NCI-H2081 (cell line): ENCODE measurements at places on chromosomes 7 and 10.
A peak's percentile ranks its signal among the peaks of the same experiment; 100 is the strongest.

DNA sequence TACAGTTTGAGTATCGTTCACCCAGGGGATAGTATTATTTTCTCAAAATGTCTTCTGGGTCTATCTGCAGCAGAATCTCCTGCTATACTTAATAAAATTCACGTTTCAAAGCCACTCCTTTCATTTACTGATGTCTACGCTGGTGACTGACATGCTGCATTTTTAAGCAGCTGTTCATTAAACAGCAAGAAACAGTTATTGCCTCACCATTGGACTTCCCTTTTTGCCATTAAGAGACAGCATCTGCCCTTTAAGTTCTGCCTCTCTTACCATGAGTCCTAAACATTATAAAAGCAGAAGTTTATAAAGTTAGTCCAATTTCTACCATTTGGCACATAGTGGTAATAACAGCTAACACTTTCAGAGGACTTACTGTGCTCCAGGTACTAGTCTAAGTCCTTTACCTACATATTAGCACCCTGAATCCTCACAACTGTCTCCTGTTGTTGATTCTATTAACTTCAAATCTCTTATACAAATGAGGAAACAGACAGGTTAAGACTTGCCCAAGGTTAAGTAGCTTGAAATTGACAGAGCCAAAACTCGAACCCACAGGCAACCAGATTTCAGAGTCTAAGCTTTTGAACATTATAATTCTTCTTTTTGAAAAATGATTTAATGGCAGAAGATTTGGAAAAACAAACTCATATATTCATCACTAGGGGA is 169.5 kb downstream of the SNX13 start:
- DNase-seq, result no peak

DNA sequence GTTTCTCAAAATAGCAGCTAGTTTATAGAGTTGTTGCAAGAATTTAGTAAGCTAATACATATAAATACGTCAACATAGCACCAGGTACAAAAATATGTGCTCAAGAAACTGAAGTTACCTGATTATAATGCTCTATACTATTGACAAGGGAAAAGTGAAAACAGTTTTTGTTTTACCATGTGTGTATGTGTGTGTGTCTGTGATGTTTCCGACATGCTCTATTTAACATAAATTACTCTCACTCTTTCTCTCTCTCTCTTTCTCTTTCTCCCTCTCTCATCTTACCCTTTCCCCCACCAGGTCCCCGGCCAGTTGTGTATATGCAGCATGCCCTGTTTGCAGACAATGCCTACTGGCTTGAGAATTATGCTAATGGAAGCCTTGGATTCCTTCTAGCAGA is 4.3 kb downstream of the LIPN start:
- DNase-seq, result no peak

- DNase-seq, result no peak
Observed at GRCh38 chr7:91771394-91771793, 109.1 kb downstream of the MTERF1 start.

DNA sequence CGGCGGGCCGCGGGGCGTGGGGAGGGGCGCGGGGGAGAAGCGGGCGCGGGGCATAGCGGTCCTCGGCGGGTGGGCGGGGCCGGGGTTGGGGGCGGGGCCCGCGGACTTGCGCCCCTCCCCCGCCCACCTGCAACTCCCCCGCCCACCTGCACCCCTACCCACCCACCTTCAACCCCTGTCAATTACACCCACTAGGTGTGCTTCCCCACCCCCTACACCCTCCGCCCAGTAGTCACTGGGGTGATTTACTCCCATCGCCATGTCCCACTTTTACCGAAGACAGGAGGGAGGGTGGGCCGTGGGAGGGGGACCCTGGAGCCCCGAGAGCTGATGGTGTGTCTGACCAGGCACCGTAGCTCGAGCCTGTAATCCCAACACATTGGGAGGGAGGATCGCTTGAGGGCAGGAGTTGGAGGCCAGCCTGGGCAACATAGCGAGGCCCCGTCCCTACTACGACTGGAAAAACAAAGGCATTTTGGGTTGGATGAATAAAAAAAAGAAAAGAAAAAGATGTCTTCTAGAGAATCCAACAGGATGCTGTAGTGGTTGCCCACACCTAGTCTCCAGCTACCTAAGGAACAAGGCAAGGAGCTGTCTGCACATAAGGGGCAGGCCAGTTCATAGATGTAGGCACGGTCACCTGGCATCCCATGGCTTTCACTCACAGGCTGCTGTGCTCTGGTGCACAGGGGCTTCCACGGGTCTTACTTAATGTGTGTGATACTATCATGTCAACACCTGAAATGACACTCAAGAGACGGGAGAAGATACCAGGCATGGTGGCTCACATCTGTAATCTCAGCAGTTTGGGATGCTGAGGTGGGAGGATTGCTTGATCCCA is 761 bp downstream of the KCTD7 start:
- DNase-seq, result peak; percentile 41

DNA sequence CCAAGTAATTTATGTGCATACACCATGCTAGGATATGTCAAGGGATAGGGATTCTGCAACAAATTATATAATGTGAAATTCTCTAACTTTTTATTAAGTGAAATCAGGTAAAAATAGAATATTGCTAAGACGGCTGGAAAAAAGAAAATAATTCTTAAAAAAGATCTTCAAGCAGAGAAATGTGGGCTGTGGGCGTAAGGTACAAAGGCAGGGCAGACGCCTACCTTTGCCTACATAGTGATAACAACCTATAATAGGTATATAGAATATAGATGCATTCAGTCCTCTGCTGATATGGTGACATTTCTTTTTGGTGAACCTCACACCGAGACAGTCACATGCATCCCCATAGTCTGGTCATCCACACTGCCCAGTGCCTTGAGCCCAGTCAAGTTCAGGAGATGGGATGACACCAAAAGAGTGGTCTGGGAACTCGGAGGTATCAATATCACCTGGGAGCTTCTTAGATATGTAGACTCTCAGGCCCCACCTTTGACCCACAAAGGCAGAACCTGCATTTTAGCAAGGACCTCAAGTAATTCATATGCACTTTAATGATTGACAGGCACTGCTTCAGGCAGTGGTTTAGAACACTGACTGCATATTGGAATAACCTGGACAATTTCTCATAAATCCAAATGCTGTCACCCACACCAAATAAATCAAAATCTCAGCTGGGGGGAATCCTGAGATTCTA is 57.5 kb upstream of the ARL4A start:
- DNase-seq, result no peak

DNA sequence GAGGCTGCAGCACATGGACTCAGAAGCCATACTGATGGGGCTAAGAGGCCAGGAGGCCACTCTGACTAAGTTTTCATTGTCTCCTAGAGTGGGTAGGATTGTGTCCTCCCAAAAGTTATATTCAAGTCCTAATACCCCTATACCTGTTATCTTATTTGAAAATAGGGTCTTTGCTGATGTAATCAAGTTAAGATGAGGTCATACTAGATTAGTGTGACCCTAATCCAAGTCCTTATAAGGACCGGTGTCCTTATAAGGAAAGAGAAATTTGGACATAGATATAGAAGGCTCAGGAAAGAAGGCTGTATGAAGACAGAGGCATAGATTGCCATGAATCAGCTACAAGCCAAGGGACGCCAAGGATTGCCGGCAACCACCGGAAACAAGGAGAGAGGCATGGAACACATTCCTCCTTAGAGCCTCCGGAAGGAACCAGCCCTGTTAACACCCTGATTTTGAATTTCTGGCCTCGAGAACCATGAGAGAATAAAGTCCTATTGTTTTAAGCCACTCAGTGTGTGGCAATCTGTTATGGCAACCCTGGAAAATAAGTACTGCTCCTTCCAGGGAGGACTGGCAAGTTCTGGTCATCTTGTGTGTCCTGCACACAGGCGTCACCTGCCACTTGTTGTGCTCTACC is 157.0 kb downstream of the EMX2 start:
- DNase-seq, result no peak

GRCh38 chr7:30548845-30549244 is 44.2 kb upstream of the GGCT start:
- DNase-seq, result peak; percentile 91

DNA sequence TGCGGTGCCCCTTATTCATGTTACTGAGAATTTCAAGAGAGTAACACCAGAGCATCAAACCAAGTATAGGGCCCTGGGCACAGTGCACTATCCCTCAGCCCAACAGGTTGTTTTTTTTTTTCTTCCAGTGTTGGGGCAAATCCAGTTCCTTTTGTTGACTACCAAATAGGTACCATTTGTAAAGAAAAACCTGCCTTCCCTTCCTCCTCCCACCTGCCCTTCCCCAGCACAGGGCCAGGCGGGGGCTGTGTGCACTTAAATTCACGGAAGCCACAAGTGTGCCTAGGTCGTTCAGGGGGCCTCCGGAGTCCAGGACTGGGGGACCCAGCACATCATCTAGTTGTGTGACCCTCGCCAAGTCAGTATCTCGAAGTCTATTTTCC is 595 bp upstream of the SFXN4 start:
- no peak for DNase-seq

GRCh38 chr7:146355216-146355615 is 238.6 kb downstream of the CNTNAP2 start:
- DNase-seq, result no peak

DNA sequence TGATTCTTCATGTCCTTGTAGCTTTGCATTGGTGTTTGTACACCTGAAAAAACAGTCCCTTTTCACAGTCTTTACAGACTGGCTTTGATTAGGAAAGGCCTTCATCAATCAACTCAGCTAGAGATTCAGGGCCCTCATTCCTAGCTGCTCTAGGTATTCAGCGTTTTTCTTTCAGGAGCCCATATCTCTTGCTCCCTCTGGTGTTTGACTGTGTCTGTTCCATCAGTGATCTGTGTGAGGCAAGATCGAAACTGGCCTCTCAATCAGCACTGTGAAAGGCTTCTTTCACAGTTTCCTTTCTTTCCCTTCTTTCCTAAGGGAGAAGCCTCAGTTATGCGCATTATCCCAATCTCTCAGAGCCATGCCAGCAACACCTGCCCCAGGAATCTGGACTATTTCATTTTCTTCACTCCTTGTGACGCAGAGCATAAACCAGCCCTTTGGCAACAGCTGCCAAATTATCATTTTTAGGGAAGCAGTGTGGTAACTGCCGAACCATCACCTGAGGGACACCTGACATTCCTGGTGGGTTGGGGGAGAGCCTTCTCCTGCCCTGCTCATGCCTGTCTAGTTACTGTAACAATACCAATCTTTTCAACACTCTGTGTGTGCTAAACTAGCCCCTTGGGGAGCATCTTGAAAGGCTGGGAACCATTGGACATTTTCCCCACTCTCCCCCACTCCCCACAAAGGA is 75.7 kb upstream of the CCDC71L start:
- peak; percentile 65 for DNase-seq

GRCh38 chr7:157434231-157434630 is 97.4 kb downstream of the DNAJB6 start:
- DNase-seq, result no peak

DNA sequence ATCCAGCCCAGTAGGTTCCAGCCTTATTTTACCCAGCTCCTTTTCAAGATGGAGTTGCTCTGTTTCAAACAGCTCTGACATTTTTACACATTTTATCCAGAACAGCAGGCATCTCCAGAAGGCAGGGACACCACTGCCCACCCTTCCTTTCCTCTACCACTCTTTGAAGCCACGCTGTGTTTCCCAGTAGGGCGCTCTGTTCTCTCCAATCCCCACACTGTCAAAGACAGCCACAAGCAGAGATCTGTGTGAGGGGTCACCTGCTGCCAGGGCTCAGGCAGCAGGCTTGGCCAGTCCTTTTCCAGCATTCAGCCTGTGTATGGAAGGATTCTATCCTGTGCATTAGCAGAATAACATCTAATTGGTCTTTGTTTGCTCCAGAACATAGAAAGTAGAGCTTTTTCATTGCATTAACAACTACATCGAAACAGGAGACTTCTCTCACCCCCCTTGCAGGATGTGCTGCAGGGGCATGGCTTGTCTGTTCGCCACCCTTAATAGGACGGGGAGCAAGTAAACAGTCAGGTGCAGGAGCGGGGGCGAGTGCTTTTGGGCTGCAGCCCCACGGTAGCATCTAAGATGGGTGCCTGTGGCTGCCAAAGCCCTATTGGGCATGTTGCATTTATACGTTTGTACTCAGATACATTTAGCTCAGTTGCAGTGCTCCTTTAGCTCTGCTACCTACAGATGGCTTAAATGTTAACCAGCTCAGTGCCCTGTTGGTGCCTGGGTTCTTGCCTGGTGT is 326.1 kb downstream of the GALNT17 start:
- no peak for DNase-seq

DNA sequence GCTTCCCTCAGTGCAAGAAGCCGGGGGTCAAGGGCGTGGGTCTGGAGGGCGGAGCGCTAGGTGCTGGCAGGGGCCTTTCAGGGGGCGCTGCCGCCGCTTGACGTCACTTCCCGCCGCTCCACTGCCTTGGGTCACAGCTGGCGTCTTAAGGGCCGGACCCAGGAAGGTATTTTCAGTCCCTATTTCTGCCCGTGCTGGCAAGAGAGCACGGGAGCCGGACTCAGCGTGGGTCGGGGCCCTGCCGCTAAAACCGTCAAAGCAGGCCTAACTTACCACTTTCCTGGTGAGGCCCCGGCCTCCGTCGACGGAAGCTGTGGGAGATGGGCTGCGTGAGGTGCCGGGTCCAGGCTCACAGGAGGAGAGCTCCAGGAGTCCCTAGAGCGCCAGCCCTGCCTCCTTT is 12.0 kb downstream of the VAX1 start:
- DNase-seq, result no peak

DNA sequence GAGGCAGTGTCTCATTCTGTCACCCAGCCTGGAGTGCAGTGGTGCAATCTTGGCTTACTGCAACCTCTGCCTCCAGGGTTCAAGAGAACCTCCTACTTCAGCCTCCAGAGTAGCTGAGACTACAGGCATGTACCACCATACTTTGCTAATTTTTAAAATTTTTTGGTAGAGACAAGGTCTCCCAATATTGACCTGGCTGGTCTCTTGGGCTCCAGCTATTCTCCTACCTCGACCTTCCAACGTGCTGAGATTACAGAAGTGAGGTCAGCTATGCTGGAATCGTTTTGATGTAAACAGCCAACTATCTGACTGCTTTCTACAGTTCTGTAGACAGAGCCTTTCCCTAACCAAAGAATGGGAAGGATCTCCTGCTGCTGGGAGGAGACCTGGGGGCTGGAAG is 375.8 kb downstream of the GATA3 start:
- DNase-seq, result no peak
